ENCODE measurements at places on chromosomes 4 and X.

- no peak for DNase-seq
These were observed 96.6 kb upstream of the BANK1 start for GRCh38 chr4:101693842-101694398.

DNA sequence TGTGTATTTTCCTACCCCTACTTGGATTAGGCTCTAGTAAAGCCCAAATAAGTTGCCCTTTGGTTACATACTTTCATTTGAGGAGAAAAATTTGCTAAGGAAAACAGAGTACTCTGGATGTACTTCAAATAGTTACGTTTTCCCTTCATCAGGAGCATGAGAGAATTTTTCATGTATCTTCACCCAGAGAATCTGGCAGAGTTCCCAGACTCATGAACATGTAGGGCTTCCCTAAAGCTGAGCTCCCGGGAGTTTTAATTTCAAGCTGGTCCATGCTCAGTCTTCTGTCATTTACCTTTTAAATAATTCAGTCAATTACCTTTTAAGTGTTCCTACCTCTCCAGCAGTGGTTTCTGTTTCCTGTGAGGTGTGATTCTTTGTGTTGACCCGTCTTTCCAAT, 367.5 kb upstream of the GRID2 start:
- DNase-seq: no peak

- DNase-seq: no peak
These were observed 324.1 kb upstream of the FAM47C start for GRCh38 chrX:36684053-36684452.

GRCh38 chrX:40011322-40012038, 86.3 kb downstream of the BCOR start:
- no peak for DNase-seq

GRCh38 chrX:68988865-68989264, 160.0 kb downstream of the EFNB1 start:
- DNase-seq: no peak

DNA sequence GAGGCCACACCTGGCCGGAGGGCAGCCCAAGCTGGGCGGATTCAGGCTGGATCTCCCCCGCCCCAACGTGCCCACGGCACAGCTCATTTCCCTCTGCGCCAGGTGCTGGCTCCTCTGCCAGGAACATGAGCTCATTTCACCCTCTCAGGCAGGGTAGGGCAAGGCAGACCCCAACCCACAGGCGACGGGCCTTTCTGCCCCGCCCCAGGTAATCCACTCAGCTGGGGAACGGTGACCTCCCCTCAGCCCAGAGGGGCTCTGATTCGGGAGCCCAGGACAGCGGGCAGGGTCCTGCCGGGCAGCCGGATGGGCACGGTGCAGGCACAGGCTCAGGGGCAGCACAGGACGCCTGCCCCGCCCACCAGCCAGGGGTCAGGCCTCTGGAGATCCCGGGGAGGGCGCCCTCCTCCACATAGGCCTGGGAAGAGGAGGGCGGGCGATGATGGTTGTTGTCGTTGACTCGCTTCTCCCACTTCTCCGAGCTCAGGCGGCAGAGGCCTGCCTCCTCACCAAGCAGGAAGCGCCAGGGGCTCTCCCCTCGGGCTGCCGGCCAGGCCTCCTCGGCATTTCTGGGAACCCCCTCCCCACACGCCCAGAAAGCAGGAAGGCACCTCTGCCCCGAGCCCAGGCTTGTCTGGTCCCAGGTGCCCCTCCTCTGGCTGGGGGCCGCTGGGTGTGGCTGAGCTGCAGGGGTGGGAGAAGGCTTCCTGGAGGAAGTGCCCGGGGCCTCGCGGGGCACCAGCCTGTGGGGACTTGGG, 31.1 kb downstream of the TACC3 start:
- DNase-seq: no peak

DNA sequence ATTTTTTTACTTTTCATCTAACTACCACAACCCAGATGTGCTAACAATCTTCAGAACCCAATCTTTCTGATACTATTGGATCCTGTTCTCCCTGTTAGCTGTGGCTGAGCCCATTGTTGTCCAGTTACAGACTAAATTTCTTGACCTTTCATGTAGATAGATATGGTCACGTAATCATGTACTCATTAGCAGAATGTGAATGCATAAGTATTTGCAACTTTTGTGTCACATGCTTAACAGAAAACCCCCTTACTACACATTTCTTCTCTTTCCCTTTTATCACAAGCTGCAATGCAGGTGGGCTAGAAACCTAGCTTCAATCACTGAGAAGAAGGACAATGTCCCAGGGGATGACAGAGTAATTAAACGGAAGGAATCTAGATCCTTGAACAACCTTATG, 13.1 kb upstream of the FAM13A start:
- no peak for DNase-seq

GRCh38 chrX:25523574-25524540, 508.1 kb upstream of the ARX start:
- no peak for DNase-seq

GRCh38 chrX:119237562-119237942, 1.5 kb downstream of the PGRMC1 start:
- DNase-seq: no peak

- DNase-seq: no peak
These were observed 447.5 kb downstream of the NKX6-1 start for GRCh38 chr4:84051639-84052038.

DNA sequence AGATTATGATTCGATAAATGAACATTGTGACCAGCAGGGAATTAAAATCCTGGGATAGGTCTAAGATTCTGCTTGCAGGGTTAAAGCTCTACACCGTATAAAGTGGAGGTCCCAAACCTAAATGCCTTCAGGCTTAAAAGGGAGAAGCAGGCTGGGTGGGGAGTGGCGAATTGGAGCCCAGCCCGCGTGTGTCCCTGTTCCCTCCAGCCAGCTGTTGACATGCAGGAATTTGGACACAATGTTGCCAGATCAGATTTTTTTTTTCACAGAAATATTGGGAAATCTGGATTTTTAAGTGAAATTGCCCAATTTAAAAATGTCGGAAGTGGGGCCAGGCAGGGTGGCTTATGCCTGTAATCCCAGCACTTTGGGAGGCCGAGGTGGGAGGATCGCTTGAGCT, 60.5 kb downstream of the ELF4 start:
- DNase-seq: no peak

DNA sequence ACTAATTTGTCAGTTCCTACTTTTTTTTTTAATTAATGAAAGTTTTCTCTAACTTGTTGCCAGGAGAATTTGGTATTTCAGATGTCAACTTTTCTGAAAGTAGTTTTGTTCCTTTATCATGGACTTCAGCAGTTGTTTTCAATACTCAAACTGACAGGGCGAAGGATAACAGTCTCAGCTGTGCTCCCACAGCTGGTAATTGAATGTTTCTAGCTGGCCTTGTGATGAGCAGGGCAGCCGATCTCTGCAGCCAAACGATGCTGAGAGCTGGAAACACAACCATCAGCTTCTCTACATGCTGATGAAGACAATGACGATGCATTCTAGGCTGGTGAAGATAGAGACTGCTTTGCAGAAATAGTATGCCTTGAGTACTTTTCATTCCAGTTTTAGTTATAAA, 130.0 kb upstream of the MAP9 start:
- no peak for DNase-seq

GRCh38 chr4:75056277-75056676, 123.4 kb downstream of the PARM1 start:
- no peak for DNase-seq

- no peak for DNase-seq
These were observed 50.9 kb downstream of the ABCG2 start for GRCh38 chr4:88107406-88108107.

DNA sequence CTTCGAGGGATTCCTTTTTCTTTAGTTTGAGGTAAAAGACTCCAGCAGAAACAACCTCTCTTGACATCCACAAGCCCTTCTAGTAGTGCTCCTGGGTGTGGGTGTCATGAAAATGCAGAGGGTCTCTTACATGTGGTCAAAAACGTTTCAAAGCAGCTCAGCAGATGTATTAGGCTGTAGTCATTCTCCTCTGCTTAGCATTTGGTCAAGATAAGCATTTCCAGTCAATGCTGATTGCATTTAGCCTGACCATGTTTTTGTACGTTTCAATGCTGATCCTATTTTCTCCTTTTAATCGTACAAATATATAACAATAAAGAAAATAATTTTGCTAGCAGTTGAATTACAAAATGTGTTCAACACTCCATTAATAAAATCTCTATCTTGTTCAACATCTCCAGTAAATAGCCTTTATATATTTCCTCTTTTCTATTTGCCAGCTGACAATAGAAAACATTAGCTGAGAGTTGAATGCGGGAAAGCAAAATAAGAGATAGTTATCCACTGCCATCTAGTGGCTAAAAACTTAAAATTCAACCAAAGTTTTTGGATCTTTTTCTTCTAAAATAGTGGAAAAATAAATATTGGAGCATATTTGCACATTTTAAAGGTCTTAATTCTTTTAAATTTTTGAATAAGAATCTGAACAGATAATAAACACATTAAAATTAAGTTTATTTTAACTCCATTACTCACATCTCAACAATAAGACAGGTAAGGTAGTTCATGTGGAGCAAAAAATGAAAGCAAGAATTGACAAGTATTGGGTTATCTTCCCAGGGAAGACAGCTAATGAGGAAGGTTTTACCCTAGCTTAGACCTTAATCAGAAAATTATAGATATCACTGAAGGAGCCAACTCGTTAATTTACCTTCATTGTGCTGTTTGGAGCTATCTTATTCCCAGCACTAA, 15.2 kb upstream of the PACRGL start:
- DNase-seq: no peak

- DNase-seq: no peak
These were observed 45.9 kb upstream of the DRD5 start for GRCh38 chr4:9735515-9735914.

- DNase-seq: no peak
These were observed 623.8 kb upstream of the HTR2C start for GRCh38 chrX:113959912-113960626.

- no peak for DNase-seq
These were observed 1.9 kb downstream of the CCDC110 start for GRCh38 chr4:185469580-185470154.

GRCh38 chrX:153333266-153333665, 687 bp upstream of the ZNF275 start:
- no peak for DNase-seq

- DNase-seq: no peak
These were observed 90.7 kb upstream of the SORBS2 start for GRCh38 chr4:185902654-185903053.

GRCh38 chr4:128858879-128859671, 49.6 kb downstream of the JADE1 start:
- no peak for DNase-seq

DNA sequence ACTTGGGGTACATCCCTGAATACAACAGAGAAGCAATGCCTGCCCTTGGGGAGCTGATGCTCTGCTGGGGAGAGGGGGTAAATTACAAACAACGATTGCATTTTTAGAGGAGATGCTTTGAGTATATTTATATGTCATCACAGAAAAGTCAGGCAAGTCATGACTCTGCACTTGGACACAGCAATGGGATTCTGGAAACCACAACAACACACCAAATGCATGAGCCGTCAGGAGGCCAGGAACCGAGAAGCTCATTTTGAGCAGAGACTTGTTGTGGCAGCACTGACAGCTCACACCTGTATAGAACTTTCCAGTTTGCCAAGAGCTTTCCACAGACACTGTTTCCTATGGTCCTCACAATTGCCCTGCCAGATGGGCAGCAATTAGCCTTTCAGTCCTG, 113.2 kb upstream of the RBPJ start:
- DNase-seq: no peak

DNA sequence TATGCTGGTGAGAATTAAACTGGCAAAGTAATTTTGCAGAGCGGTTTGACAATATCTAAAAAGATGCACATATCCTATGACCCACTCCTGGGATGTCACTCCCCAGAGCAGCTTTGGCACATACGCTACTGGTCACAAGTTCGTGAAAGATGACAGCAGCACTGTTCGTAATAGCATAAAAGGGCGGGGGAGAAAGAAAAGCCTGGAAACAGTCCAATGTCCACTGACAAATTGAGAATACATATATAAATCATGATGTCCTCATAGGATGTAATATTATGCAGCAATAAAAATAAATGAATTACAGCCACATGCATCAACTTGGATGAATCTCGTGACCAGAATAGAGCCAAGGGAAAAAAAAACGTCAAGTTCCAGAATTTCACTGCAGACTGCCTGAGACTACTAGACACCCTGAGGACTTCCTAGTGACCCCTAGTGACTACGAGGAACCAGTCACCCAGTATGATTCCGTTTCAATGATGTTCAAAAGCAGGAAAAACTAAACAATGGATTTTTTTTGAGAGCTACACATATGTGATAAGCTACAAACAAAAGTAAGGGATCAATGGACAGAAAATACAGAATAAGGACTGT, 1.8 kb downstream of the PCSK1N start:
- DNase-seq: no peak

DNA sequence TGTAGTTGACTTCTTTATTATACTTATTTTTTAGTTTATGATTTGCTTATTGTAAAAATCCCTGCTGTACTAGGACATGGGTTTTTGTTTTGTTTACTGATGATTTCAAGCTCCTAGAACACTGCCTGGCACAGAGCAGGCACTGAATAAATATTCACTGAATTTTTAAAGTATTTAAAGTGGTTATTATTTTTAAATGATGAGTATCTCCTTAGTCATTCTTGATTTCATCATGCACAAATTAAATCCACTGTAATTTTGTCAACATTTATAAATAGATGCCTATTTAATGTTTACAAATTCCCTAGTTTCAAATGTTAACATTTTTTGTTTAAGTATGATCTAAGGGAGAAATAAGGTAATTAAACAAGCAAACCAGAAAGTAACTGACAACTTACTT, 367.9 kb upstream of the SLIT2 start:
- DNase-seq: no peak

- no peak for DNase-seq
These were observed 155.7 kb upstream of the MAP3K15 start for GRCh38 chrX:19670854-19671620.

DNA sequence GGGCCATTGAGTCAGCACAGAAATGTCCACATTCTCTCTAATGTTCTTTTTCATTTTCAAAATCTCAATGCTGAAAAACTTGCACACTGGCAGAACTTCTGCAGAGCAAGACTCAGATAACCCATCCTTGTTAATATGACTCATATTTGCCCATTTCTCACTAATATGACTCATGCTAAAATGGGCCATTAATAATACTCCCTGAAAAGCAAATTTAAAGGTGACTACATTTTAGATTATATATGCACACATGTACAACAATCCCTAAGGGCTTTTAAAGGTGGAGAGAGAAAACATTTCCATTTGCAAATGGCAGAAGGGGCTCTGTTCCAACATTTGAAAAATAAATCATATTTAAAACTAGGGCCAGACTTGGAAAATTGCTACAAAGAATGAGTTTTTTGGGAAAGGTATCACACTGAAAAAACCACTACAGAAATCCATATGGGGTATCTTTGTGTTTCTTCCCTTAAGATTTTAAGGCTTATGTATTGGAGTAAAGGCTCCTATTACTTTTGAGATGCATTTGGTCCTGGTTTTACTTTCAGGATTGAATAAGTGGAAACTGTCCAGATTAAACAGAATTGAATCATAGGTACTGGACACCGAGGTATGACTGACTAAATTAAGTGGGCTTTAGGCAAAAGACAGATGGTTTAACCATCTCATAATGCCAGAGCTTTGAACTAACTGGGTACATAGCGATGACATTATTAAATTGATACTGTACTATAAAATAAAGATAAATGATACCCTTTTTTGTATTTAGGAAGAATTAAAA, 30.0 kb downstream of the TLR2 start:
- no peak for DNase-seq
